ENCODE measurements at places on chromosomes 7 and 10.

DNA sequence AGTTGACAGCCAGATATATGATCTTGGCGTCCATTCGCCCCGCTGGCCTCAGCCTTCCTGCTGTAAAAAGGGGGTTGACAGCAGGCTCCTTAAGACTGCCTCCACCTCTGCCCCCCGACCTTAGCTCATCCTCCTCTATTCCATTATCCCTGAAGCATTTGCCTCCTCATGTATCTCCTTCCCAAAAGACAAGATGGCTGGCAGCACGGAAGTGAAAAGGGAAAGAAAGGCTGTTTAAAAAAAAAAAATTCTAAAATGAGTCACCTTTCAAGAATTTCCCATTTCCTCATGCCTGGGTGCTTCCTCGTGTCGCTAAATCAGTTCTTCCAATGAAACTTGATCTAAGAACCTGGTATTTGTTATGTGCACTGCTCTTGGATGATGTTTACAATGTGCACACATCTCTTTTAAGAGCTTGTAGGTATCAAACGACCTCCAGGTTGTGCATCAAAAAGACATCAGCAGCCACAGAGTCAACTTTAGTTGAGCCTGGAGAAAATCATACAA, 1.7 kb downstream of the SCRN1 start:
- DNase-seq, result no peak

GRCh38 chr7:57202274-57202673, 70.0 kb upstream of the ZNF479 start:
- peak; percentile 26 for DNase-seq

DNA sequence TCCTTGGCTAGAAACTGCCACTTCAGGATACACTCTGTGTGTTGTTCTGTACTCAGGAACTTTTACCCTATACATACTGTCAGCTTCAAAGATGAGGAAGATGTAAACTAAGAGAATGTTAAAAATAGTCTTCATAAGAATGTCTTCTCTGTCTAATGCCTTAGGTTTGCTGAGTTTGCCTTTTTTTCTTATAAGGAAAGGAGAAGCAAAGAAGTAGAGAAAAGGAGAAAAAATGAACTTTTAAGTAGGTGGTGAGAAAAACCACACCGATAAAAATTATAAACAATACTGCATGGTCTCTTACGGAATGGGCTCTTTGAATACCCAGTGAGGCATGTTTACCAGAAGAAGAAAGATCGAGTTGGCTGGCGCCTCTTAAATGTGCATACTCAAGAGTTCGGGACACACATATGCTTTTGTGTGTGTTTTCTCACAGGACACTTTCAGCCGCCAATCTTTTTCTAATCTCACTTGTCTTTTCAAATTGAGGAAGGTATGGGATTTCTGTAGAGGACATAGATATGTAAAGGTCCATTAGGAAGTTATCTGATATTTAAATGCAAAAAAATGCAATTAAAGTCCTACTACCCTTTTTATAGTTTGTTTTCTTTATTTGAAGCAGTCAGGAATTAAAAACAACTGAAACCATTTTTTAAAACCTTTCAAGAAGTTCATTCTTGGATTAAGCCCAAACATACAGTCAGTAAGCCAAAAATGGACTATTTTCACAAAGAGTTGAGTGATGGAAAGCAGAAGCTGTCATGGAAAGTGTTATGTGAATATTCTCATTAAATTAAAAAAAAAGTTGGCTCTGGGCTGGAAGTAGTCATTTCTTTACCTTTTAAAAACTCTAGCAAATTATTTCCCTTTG, 100.6 kb upstream of the MDFIC start:
- no peak for DNase-seq

GRCh38 chr10:97757471-97757870, 14.3 kb downstream of the SFRP5 start:
- no peak for DNase-seq

DNA sequence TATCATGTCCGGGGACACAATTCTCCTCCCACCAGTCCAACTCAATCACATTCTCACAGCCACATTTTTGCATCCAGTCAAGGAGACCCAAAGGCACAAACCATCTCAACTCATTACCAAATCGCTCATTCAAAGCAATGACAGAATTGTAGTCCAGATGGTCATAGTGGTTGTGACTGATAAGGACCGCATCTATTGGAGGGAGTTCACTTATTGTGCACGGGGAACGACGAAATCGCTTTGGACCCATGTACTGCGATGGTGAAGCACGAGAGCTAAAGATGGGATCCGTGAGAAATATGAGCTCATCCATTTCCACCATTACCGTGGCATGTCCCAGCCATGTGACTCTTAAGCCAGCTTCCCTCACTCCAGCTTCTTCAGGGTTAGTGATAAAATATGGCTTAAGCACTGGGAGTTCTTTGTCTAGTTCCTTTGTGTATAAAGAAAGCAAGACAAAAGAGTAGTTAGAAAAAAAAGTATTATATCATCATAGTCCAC, 29.1 kb downstream of the NAPEPLD start:
- DNase-seq, result no peak

DNA sequence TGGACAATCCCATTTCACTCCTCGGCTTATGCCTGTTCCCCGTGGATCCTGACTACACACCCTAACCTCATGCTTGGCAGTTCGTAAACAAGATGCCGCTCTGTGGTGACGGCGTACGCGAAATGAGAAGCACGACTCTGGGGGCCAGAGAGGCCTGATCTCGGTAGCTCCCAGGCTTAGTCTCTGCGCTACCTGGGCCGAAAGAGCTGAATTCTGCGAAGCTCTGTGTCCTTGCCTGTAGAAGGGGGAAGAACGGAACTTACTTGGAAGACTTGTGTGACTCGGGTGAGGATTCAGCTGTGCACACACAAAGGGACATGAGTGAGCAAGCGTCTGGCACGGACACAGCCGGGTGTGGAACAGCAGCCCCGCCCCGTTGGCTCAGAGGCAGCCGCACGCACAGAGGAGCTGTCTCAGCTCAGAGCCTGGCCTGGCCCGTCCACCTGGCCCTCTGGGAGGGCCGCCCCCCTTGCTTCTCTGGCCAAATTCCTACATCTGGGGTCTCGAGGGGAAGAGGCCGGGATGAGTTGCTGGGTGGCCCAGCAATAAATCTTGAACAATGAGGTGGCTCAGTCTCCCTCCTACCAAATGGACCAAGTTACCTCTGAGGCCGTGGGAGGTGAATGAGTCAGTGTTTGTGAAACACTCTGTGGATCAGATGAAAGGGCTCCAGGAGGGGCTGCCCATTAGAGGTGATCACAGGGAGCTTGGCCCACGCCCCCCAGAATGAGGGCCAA, 83.8 kb downstream of the PDGFA start:
- DNase-seq, result no peak

- no peak for DNase-seq
These were observed 5.6 kb upstream of the LRRC27 start for GRCh38 chr10:132326344-132326889.

DNA sequence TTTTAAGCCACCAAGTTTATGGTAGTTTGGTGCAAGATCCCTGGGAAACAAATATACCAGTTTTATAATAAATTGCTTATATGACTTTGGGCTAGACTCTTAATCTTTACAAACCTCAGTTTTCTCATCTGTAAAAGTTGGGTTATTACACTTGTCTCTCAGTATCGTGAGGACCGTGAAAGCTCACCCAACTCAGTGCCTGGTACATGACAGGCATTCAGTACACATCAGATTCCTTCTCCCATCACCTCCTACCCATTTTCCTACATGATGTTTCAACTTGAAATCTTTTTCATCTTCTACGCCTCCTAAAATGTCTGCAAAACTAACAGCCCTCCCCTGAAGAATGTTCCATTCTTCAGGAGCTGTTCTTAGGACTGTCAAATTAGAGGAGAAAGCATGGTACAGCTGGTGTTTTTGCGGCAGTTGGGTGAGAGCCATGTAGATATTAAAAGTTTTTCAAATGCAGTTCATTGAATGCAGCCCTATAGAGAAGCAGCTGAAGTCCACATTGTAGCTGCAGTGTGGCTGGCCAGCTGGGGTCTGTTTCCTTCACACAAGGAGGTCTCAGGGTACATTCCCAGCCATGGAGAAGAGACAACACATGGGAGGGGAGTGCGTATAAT, 812.8 kb downstream of the LRMDA start:
- DNase-seq, result no peak
